Adipocyte (in vitro differentiated cells): ENCODE measurements at places on chromosomes 2 and 18.

GRCh38 chr2:160538115-160538514 is 44.5 kb upstream of the RBMS1 start:
- DNase-seq: no peak

DNA sequence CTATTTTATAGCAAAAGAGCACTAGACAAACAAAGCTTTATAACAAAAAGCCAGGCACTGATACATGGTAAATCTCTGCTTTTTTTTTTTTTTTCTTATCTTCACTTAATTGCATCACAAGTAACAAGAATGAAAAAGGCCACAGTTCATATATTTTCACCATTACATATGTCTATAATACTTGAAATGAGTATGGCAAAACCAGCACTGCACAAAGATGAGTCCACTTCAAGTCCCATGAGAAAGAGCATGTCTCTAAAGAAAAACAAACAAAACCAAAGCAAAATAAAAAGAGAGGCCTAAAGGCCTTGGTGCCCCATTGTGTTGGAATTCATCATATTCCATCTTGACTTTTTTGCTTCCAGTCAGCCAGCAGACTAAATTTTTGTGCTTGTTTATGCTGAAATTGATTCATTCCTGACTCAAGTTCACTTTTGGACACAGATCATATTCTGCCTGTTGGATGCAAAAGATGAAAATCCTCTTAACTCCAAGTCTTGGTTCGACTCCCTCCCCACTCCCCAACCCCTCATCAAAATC is 264.9 kb upstream of the CCDC68 start:
- DNase-seq: peak; percentile 52

GRCh38 chr2:104577143-104577542 is 276.8 kb upstream of the POU3F3 start:
- no peak for DNase-seq

GRCh38 chr2:178628605-178629004 is 148.3 kb downstream of the PLEKHA3 start:
- DNase-seq: no peak

DNA sequence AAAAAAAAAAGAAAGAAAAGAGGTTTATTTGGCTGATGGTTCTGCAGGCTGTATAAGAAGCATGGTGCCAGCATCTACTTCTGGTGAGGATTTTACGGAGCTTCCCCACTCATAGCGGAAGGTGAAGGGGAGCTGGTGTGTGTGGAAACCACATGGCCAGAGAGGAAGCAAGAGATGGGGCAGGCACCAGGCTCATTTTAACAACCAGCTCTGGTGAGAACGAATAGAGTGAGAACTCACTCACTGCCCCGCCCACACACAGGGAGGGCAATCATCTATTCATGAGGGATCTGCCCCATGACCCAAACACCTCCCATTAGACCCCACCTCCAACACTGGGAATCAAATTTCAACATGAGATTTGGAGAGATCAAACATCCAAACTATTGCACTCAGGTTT is 68.5 kb downstream of the MOGAT1 start:
- DNase-seq: no peak

DNA sequence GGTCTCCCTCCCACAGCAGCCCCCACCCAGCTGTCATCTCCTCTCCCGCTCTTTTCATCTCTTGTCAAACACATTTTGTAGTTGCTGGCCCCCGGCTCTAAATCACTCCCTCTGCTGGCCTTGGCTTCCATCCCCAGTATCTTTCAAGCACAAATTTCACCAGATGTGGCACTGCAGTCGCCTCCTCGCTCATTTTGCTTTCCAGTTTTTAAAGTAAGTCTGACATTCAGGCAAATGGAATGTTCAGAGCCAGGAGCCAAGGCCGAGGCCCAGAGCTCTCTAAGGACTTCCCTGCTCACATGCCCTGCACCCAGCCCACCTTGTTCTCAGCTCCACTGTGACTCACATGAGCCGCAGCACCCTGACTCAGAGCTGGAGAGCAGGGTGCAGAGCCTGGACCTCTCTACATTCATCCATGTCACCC is 158.4 kb downstream of the GALNT14 start:
- peak; percentile 78 for DNase-seq
